ENCODE measurements at places on chromosomes 5 and 9.

GRCh38 chr9:126061575-126061974 is 265.1 kb upstream of the MVB12B start:
- peaks cover 4% of the 10 kb centered on the region for H3K36me3 ChIP-seq
- DNase-seq: no peak
- H3K4me3 ChIP-seq: no peak overlapping the region

DNA sequence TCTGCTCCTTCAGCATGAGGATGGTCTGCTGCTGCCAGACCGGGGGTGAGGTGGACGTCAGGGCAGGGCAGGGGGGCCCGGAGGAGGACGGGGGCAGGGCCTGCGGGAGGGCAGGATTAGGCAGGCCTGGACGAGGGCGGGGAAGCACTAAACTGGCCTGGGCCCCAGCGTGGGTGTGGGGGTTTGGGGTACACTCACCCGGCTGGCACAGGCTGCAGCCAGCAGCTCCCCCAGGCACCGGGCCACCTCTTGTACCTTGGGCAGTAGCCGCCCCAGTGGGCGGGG is 5.5 kb downstream of the SAPCD2 start:
- H3K27me3 ChIP-seq: peaks cover 7% of the 10 kb centered on the region
- H3K4me1 ChIP-seq: peaks cover 7% of the 10 kb centered on the region
- no peak for DNase-seq
- H3K27ac ChIP-seq: no peak overlapping the region
- peaks cover 4% of the 10 kb centered on the region for H3K36me3 ChIP-seq
- no peak overlapping the region for H3K4me3 ChIP-seq

GRCh38 chr9:4366591-4367330 is 66.9 kb upstream of the GLIS3 start:
- no peak for DNase-seq
- no peak overlapping the region for H3K4me3 ChIP-seq
- no peak overlapping the region for H3K27ac ChIP-seq
- peaks cover 17% of the 10 kb centered on the region for H3K27me3 ChIP-seq
- no peaks in the 10 kb centered on the region for H3K4me1 ChIP-seq
- H3K36me3 ChIP-seq: no peaks in the 10 kb centered on the region

DNA sequence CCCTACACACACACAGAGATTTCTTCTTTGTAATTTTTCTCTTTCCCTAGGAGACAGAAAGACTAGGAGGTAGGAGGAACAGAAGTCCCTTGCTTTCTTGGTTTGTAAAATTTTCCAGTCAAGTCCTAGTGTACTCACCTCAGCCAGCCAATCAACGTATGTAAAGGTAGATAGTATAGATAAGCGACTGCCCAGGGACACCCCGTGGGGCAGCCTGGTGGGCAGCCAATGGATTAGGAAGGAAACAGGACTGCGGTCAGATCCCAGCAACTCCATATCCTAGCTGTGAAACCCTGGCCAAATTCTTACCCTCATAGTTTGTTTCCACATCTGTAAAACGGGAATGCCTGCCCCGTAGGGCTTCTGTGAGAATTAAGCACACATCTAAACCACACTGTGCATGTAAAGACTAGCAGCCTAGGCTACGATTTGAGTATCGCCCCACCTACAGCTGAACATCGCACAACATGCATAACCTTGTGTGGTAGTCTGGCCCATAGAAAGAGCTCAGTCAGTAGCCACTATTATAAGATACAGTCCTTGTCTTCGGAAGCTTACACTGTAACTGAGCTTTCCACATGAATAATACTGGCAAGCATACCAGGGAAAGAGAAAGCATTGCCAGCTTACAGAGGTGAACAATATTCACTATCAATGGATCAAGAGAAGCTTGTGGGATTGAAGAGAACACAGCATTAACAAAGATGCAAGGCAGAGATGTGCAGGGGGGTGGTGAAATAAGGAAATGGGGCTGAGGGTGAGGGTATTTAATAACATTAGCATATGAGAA is 353.4 kb upstream of the PANK3 start:
- no peaks in the 10 kb centered on the region for H3K4me1 ChIP-seq
- no peak overlapping the region for H3K4me3 ChIP-seq
- H3K27ac ChIP-seq: no peak overlapping the region

DNA sequence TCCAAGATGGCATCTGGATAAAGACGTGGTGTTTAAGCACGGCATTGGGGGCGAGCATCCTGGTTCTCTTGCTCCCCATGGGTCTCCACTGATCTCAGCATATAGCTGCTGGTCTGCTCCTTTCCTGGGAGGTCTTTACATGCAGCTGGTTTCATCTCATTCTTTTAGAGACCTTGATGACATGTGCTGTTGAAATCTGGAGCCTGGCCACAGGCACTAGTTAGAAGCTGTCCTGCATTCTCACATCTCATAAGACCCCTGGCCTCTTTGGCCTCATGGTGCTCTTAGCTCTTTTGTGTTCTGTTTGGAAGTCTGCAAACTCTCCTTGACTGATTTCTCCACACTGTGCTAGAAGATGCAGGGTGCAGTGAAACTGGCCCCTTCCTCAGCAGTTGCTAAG is 113.0 kb downstream of the SMARCA2 start:
- H3K4me1 ChIP-seq: peaks cover 59% of the 10 kb centered on the region
- no peak overlapping the region for H3K4me3 ChIP-seq
- H3K27ac ChIP-seq: peak overlapping the region; percentile 91
- no peak for DNase-seq
- H3K36me3 ChIP-seq: peaks cover 48% of the 10 kb centered on the region

GRCh38 chr9:75175395-75175794 is 87.1 kb downstream of the OSTF1 start:
- no peak for DNase-seq
- H3K27ac ChIP-seq: peak overlapping the region; percentile 9
- no peaks in the 10 kb centered on the region for H3K27me3 ChIP-seq
- H3K36me3 ChIP-seq: peaks cover 11% of the 10 kb centered on the region
- peaks cover 7% of the 10 kb centered on the region for H3K4me1 ChIP-seq

DNA sequence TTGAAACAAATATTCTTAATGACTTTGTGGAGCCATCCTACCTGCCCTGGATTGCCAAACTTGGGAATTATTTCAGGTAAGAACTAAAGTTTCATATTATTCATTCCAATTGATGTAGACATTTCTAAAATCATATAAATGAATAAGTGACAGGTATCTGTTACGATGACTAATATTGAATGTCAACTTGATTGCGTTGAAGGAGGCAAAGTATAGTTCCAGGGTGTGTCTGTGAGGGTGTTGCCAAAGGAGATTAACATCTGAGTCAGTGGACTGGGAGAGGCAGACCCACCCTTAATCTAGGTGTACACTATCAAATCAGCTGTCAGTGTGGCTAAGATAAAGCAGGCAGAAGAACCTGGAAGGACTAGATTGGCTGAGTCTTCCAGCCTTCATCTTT is 1688.4 kb upstream of the CDH9 start:
- H3K36me3 ChIP-seq: peaks cover 3% of the 10 kb centered on the region
- H3K4me3 ChIP-seq: no peak overlapping the region
- no peak for DNase-seq
- H3K4me1 ChIP-seq: no peaks in the 10 kb centered on the region

DNA sequence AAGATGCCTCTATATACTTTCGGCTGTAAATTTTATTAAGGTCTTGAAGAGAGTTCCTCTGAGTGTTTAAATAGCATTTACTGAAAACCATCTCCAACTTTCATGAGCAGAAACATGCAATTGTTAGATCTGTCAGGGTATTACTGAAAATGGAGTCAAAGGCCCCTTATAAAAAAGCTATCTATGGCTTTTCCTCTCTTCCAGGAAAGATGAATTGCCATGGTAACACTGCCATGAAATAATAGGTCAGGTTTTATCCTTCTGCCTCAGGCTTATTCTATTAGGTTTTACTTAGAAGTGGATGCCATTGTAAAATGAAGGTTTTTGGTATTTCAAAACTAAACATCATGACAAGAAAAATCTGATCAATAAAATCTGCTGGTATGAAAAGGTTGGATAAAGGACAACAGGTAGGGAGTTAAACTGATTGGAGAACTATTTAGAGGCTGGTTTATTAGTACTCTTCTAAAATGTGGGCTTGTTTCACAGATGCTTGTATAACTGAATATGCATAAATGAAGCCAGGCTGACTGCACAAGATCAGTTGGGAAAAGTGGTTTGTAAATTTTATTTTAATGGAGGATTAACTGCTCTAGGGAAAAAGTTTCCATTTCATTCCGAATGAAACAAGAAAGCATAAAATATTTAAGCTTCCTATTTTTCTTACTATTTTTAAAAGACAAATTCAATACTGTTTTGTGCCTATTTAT is 135.5 kb downstream of the RAB3C start:
- H3K27ac ChIP-seq: no peak overlapping the region
- H3K27me3 ChIP-seq: peaks cover 5% of the 10 kb centered on the region
- no peak for DNase-seq
- no peaks in the 10 kb centered on the region for H3K4me1 ChIP-seq

- H3K27me3 ChIP-seq: peaks cover 9% of the 10 kb centered on the region
- H3K36me3 ChIP-seq: no peaks in the 10 kb centered on the region
- H3K27ac ChIP-seq: no peak overlapping the region
- no peak overlapping the region for H3K4me3 ChIP-seq
- H3K4me1 ChIP-seq: no peaks in the 10 kb centered on the region
- no peak for DNase-seq
Measured at GRCh38 chr5:112445626-112446350, 26.7 kb upstream of the EPB41L4A start.

DNA sequence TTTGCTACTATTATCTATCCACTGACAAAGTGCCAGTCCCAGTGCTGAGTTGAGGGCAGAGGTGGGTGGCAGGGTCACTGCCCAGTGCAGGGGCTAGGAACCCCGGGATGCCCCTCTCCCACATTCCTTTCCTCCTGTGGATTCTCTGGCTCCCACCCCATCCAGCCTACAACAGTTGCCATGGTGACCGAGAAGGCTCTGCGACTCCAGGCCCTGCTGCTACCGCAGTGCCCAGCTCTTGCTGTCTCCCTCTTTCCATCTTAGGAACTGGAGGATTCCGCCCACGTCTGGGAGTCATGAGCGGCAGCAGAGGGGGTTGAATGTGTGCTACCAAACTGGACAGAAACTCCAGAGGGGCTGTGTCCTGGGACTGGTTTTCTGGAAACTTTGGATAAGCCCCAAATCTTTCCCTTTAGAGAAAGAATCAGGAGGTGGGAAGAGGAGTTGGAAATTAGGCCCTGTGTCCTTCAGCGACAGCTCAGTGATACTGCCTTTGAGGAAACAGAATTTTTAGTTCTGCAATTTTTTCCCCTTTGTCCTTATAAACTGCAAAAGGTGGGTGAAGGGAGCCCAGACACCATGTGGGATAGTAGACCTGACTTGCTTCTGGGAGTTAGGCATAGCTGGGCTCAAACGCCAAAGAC is 20.7 kb upstream of the C5orf47 start:
- peaks cover 7% of the 10 kb centered on the region for H3K27me3 ChIP-seq
- H3K27ac ChIP-seq: no peak overlapping the region
- no peak for DNase-seq
- H3K36me3 ChIP-seq: no peaks in the 10 kb centered on the region
- H3K4me1 ChIP-seq: peaks cover 8% of the 10 kb centered on the region
- no peak overlapping the region for H3K4me3 ChIP-seq

- H3K27ac ChIP-seq: no peak overlapping the region
- H3K36me3 ChIP-seq: no peaks in the 10 kb centered on the region
- no peaks in the 10 kb centered on the region for H3K27me3 ChIP-seq
- DNase-seq: no peak
- H3K4me3 ChIP-seq: no peak overlapping the region
Measured at GRCh38 chr9:95315108-95315746, 2.3 kb downstream of the FANCC start.

DNA sequence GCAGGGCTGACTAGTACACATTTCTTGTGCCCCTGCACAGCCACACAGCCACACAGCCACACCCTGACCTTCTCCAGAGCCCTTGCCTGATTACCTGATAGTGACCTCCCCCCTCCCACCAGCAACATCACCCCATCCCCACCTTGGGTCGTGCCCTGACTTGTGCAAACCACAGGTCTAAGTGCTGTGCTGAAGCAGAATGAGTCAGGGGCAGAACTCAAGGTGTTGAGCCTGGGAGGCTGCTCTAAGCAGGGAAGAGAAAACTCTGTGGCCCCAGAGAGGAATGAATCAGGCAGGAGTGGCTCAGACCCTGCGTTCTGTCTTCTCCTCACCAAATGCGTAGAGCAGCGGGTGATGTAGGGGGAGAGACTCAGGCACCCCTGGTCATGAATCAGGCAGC is 24.3 kb upstream of the FAT2 start:
- H3K4me1 ChIP-seq: peaks cover 19% of the 10 kb centered on the region
- H3K27me3 ChIP-seq: peaks cover 14% of the 10 kb centered on the region
- no peak for DNase-seq
- H3K4me3 ChIP-seq: no peak overlapping the region
- H3K27ac ChIP-seq: no peak overlapping the region

DNA sequence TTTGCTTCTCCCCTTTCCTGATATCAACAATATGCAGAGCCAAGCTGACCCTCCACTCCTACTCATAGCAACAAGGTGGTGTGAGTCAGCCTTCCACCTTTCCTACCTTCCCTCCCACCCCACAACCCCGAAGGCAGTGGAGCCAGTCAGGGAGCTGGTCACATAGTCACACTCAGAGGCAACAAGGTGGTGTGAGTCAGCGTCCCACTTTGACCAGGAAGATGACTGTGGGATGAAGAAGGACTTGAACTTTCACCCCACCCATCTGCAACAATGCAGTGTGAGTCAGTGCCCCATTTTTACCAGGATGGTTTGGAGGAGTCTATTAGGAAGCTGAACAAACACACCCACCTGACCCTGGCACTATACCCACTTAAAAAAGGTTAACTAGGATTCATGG is 30.1 kb upstream of the ZNF782 start:
- DNase-seq: no peak
- H3K4me1 ChIP-seq: no peaks in the 10 kb centered on the region
- no peak overlapping the region for H3K4me3 ChIP-seq

- no peak overlapping the region for H3K27ac ChIP-seq
- H3K27me3 ChIP-seq: peaks cover 16% of the 10 kb centered on the region
- no peak overlapping the region for H3K4me3 ChIP-seq
- no peak for DNase-seq
- no peaks in the 10 kb centered on the region for H3K36me3 ChIP-seq
- no peaks in the 10 kb centered on the region for H3K4me1 ChIP-seq
Measured at GRCh38 chr5:68329554-68330255, 114.1 kb downstream of the PIK3R1 start.

- H3K4me3 ChIP-seq: no peak overlapping the region
- DNase-seq: no peak
- no peaks in the 10 kb centered on the region for H3K4me1 ChIP-seq
- no peaks in the 10 kb centered on the region for H3K27me3 ChIP-seq
- H3K36me3 ChIP-seq: peaks cover 13% of the 10 kb centered on the region
Measured at GRCh38 chr9:125434986-125435775, 173.6 kb downstream of the GAPVD1 start.

DNA sequence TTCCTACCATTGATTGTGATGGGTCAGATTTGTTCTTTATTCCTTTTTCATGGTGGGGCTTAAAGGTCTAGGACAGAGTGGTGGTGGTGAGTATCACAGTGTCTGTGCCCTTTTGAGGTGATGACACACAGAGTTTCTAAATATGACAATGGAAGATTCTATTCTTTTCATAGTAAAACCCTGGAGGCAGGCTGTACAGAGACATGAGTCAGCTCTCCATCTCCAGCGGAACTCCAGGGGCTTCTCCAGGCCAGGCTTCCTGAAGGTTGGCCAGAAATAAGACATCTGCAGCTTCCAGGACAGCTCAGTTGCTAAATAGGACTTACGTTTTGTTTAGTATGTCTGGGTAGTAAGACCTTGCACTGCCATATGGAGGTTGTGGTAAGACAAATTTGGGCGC is 229.5 kb downstream of the CD180 start:
- H3K27ac ChIP-seq: no peak overlapping the region
- no peaks in the 10 kb centered on the region for H3K36me3 ChIP-seq
- H3K4me1 ChIP-seq: peaks cover 2% of the 10 kb centered on the region
- no peak overlapping the region for H3K4me3 ChIP-seq

GRCh38 chr5:172146748-172147092 is 41.3 kb downstream of the STK10 start:
- H3K27me3 ChIP-seq: no peaks in the 10 kb centered on the region
- peak overlapping the region; percentile 24 for H3K4me3 ChIP-seq
- peaks cover 62% of the 10 kb centered on the region for H3K36me3 ChIP-seq
- no peak for DNase-seq
- peak overlapping the region; percentile 90 for H3K27ac ChIP-seq
